CD4-positive, alpha-beta T cell treated with Interleukin-10 for 1 hour (primary cell): ENCODE measurements at places on chromosomes 6 and 20.

- DNase-seq: no peak
These were observed 360.3 kb upstream of the PTCHD4 start for GRCh38 chr6:48471326-48471725.

DNA sequence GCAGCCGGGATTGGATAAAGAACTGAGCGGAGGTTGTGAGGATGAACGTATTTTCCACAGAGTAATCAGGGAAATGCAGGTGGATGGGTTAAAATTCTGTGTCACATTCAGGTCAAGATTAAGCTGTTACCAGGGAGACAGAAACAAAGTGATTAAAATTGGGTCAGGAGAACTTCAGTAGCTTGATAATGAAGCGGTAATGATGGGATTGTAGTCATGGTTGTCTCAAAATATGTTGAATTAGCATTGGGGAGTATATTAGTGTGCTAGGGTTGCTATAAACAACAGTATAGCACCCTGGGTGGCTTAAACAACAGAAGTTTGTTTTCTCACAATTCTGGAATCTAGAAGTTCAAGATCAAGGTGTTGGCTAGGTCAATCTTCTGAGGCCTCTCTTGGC is 155.5 kb downstream of the GJA1 start:
- no peak for DNase-seq

GRCh38 chr6:167661552-167662044 is 165.1 kb upstream of the AFDN start:
- no peak for DNase-seq

- DNase-seq: peak; percentile 79
These were observed 28.4 kb downstream of the LYRM2 start for GRCh38 chr6:89610149-89610642.

DNA sequence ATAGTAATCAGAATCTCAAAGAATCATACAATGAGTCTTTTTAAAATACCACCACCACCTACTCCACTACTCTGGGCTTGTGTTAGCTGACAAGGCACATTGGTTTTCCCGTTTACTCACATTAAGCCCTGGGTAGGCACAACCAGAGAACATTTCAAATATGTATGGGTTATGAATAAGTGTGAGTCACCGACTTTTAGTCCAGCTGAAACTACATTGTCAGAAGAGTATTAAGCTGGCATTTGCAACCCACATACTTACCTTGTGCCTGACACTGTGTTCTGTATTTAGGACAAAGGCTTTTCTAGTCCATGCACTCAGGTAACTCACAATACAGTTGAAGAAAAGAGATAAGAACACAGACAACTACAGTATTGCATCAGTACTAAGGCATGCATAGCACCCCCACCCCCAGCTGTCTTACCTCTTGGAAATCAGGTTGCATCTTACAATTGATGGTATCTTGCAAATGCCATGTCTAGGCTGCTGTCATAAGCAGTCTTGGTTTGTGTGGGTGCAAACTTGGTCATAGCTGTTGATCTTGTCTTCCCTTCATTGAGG is 40.3 kb upstream of the AHI1 start:
- DNase-seq: peak; percentile 13

DNA sequence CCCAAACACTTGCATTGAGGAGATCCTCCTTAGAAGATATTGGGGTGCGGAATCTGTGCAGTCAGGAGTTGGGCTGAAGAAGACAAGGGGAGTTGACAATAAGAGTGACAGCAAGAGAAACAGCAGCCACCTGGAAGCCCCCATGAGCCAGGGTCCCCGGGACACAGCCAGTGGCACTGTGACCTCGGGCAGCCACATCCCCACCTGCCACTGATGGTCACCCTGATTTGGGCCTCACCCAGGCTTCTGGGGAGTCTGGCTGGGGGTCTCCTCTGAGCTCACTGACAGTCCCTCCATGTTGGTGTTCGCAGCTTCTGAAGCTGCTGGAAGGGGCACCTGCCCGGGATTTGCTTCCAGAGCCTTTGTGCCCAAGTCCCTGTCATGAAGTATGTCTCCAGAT is 123.5 kb downstream of the TTLL2 start:
- no peak for DNase-seq

- DNase-seq: no peak
These were observed 9.4 kb upstream of the NCOA7 start for GRCh38 chr6:125781314-125781868.

GRCh38 chr6:13733178-13733887 is 21.7 kb upstream of the RANBP9 start:
- no peak for DNase-seq

DNA sequence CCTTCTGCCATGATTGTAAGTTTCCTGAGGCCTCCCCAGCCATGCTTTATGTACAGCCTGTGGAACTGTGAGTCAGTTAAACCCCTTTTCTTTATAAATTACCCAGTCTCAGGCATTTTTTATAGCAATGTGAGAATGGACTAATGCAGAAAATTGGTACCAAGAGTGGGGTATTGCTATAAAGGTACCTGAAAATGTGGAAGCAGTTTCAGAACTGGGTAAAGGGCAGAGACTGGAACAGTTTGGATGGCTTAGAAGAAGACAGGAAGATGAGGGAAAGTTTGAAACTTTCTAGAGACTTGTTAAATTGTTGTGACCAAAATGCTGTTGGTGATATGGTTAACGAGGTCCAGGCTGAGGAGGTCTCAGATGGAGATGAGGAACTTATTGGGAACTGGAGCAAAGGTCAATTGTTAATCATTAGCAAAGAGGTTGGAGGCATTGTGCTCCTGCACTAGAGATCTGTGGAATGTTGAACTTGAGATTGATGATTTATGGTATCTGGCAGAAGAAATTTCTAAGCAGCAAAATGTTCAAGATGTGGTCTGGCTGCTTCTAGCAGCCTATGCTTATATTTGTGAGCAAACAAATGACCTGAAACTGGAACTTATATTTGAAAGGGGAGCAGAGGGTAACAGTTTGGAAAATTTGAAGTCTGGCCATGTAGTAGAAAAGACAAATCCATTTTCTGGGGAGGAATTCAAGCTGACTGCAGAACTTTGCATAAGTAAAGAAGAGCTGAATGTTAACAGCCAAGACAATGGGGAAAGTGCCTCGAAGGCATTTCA is 79.0 kb upstream of the GMDS start:
- no peak for DNase-seq

DNA sequence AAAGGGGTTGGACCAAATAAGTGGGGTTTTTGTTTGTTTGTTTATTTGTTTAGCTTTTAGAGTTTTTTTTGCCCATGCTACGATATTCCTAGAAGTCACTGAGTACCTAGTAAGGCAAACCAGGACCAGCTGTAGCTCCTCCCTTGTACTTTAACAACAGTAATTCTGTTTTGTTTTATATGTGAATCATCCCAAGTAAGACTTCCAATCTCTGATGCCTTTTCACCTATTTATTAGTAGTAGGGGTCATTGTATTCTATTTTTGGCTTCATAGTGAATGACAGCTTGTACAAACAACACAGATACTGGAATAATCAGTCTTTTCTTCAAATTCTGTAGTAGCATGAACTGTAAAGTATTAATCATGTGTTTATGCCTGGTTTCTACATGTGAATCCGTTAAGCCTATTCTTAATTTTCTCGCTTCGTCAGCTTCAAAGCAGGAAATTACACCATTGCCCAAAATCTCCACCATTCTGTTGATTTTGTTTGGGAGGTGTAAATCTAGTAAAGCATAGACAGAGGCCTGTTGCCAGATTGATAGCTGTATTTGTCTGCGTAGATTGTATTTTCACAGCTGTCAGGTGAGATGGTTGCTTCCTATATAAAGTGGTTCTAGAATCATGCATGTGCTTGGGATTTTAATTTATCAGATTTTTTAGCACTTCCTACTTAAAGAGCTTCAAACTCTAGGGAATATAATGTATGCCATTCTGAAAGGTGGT is 151.5 kb upstream of the FLRT3 start:
- DNase-seq: no peak

DNA sequence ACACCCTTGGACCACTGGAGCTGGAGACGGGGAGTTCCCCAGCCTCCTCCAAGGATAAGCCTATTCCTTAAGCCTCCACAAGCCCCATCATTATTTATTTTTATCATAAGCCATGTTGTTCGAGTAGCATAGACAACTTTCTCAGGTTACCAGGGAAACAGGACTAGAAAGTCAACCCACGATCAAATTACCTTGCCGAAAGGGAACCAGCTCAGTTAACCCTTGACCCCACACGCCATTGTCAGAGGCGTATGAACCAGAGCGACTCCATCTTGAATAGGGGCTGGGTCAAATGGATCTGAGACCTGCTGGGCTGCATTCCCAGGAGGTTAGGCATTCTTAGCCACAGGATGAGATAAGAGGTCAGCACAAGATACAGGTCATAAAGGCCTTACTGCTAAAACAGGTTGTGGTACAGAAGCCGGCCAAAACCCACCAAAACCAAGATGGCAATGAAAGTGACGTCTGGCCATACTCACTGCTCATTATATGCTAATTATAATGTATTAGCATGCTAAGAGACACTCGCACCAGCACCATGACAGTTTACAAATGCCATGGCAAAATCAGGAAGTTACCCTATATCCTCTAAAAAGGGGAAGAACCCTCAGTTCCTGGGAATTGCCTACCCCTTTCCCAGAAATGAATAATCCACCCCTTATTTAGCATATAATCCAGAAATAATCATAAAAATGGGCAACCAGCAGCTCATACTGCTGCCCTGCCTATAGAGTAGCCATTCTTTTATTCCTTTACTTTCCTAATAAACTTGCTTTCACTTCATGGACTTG is 22.4 kb downstream of the SYNJ2 start:
- no peak for DNase-seq

DNA sequence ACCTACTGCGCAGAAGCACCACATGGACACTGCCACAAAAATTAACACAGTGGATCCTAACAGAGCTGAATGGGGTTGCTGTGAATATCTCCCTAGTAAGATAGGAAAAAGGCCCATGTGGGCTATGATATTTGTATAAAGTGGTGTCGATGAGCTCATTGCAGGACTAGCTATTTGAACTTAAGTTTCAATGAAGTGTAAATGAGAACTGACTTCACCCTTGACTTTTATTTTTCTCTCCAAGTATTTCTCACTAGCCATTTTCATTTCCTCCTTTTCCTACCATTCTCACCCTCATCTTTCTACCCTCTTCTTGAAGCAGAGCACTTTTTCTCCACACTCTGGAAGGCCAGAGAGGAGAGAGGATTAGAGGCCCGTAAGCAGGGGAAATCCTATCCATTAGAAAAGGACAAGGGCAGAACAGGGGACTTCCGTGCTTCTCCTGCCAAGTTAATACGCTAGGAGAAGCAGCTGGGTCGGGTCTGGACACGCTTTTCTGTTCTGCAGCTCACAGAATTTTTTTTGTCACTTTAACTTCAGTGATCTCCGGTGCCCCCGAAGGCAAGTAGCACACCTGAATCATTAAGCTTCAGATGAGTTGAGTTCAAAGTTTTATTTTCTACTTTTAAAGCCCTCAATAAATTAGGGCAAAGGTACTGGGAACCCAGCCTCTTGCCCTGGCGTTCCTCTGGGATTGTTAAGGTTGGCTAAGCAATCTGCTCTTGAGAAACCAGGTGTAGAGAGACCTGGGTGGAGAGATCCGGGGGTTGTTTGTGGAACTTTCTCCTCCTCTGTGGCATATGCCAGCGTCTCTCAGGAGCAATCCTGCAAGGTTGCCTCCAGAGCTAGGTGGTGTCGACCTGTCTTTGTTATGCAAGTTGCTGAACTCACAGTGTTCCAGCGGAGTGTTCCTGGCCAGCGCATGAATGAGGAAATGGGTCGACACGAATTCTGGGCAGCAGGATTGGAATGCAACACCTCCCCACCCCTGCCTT is 56.2 kb upstream of the ARID1B start:
- no peak for DNase-seq

- DNase-seq: no peak
These were observed 12.8 kb upstream of the DSTN start for GRCh38 chr20:17556837-17557674.

GRCh38 chr20:37243937-37244571 is 17.6 kb downstream of the GHRH start:
- no peak for DNase-seq

- no peak for DNase-seq
These were observed 619.2 kb downstream of the C6orf118 start for GRCh38 chr6:164690241-164690640.

DNA sequence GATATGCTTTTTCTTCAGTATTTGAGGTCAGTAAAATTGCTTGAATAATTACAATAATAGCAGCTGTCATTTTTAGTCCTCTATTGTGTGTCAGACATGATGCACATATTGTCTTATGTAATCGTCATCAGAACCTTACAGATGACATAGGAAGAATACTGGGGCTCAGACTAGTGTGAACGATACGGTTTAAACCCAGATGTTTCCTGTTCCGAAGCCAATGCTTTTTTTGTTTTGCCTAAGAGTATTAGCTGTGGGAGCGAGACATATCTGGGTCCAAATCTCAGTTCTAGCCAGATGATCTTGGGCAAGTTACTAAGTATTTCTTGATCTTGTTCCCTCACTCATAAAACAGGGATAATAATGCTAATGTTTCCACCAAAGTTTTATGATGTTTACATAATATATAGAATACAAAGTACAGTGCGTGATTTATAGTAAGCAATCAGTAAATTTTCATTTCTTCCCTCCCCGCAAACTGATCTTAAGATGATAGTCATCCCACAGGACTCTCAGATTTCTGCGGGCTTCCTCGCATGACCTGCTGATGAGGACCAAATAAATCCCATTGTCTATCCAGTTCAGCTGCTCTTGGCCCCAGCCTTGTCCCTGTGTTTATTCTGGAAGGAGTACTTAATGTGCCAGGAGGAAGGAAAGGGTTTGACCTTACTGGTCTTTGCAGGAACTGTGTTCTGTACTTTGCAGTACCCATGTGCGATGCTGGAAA is 98.2 kb downstream of the CAP2 start:
- DNase-seq: no peak

GRCh38 chr20:17850684-17851026 is 117.9 kb downstream of the SNX5 start:
- DNase-seq: no peak

GRCh38 chr20:45927071-45927878 is 7.2 kb upstream of the PCIF1 start:
- DNase-seq: no peak

- no peak for DNase-seq
These were observed 51.5 kb upstream of the SMIM29 start for GRCh38 chr6:34300332-34300751.

DNA sequence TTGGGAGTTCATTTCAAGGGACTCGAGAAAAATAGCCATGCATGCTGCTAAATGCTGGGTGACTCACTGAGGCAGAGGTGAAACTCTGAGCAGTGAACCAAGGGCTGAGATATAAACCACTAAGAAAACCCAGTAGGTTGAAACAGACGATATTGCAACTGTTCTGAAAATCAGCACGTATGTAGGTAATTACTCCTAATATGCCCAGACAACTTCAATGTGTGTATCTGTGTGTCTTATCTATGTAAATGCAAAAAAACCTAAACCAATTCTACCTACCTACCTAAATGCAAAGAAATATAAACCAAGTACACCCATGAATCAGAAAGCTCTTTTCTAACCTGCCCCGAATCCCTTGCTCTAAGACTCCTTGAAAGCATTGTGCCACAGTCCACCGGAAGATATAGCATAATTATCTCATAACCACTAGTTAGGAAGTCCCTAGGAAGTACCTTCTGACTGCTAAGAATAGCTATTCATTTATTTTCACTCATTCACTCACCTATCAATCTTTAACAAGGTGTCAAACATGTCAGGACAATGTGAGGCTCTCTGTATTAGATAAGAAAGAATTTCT is 458.7 kb upstream of the RUNX2 start:
- no peak for DNase-seq

- peak; percentile 78 for DNase-seq
These were observed 5.5 kb downstream of the ELMO2 start for GRCh38 chr20:46400828-46401477.
